Stimulated activated CD4-positive, alpha-beta T cell treated with anti-CD3 and anti-CD28 coated beads, Interleukin-1b, Interleukin-23, amount 100 ng/mL, for 48 hours (primary cell): ENCODE measurements at places on chromosomes 12 and 14.

DNA sequence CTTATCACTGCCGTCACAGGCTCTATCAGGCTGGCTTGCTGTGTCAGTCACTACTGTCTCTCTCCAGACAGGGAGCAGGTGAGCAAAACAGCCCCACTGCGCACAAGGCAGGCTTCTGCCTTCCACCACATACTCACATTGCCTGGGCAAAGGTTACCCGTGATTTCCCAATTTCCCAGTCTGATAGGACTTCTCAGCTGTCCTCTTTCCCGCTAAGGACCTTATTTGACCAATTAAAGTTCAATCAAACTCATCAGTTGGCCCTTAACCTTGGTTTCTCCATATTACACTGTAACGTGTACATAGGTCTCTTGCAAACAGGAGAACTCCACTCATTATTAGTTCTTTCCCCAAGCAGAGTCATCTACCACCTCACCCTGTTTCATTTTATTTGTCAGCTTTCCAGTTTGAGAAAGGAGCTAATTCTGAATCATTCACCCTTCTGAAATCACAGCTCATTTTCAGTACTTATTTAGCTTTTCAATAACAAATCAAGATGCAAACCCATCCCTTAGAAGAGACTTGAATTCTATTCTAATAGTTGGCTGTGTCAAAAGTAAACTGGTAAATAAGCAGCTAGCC lies 170.8 kb downstream of the ESR2 start:
- no peak for DNase-seq

DNA sequence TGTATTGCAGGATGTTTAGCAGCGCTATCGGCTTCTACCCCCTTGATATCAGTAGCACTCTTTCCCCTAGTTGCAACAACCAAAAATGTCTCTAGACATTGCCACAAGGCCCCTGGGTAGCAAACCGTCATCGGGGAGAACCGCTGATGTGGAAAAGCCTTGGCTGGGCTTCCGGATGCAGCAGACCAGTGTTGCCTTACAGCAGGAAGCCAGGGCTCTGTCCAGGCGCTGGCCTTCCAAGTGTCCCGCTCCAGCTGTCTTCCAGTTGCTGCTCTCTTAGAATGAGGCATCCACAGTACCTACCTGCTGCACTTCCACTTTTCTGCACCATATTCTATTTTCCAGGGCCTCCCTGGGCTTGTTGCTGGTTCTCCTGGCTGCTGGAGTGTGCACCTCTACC lies 22.6 kb upstream of the SLC10A1 start:
- no peak for DNase-seq

DNA sequence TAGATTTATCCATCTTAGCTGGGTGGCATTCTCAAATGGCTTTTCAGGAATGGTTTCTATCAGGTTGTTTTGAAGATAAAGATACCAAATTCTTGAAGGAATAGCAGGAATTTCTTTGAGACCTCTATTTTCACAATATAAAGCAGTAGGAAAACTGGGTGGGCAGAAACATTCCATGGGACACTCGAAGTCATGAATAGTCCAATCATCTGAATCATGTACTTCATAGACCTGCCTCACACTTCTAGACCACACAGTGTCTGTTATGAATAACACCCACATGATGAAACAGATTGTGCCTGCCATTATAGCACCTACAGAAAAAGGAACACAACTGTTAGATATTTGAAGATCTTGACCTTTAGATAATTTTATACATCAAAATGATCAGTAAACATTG lies 1.8 kb downstream of the KERA start:
- no peak for DNase-seq

GRCh38 chr12:46073321-46073720 lies 82.9 kb upstream of the SCAF11 start:
- no peak for DNase-seq

GRCh38 chr12:1357711-1358110 lies 236.7 kb downstream of the FBXL14 start:
- no peak for DNase-seq

DNA sequence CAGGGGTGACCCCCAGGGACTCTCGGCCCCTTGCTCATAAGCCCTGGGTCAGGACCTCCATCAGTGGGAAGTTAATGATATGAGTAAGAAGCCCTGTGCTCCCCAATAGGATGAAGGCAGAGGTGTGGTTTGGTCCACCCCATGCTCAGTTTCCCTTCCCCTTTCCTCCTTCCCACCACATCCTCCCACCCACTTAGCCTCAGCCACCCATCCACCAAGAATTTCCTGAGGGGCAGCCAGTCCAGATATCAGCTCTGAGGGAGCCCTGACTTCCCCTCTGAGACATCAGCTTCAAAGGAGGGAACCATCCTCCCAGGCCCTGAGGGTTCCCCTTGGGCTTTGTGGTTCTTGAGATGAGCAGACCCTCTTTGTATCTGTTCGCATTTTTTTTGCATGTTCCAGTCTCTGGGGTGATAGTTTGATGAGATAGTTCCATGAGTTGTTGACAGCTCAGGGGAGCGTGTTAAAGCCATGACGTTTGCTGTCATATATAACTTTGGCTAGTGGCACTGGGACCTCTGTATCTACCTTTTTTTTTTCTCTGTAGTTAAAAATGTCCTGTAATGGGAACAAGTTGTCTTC lies 71.2 kb downstream of the LGMN start:
- DNase-seq: peak; percentile 83

DNA sequence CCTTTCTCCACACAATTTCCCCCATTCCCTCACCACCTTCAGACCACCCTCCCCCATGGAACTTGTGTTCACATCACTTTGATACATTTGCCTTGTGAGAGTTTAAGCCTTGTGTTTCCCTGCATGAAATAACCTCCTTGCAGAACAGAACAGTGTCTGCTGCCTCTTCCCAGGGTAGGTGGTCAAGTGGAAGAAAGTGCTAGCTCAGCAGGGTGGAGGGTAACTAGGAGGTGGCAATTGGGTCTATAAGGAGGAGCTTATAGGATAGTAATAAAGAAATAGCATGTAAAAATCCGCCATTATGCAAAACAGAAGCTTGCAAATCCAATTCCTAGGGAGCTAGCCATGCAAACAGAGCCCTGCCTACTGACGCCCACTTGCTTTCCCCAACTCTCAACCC lies 13.9 kb upstream of the KRT8 start:
- no peak for DNase-seq

DNA sequence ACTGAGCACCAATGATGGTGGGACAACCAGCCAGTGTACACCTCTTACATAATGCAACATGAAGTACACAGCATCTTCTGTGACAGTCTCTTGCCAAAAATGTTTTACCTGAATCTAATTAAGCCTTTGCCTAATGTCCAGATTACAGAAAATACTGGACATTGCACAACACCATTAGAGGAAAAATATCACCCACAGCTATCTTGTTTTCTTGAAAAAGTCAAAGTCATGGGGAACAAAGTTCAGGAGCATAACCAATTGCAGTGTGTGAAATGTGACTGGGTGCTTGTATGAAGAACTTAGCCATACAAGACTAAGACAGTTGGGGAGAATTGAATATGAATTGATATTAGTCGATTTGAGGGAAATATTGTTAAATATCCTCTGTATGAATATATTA lies 12.1 kb upstream of the ANO6 start:
- DNase-seq: no peak

- DNase-seq: no peak
Measured at GRCh38 chr12:25988505-25988904, 30.0 kb downstream of the RASSF8 start.

DNA sequence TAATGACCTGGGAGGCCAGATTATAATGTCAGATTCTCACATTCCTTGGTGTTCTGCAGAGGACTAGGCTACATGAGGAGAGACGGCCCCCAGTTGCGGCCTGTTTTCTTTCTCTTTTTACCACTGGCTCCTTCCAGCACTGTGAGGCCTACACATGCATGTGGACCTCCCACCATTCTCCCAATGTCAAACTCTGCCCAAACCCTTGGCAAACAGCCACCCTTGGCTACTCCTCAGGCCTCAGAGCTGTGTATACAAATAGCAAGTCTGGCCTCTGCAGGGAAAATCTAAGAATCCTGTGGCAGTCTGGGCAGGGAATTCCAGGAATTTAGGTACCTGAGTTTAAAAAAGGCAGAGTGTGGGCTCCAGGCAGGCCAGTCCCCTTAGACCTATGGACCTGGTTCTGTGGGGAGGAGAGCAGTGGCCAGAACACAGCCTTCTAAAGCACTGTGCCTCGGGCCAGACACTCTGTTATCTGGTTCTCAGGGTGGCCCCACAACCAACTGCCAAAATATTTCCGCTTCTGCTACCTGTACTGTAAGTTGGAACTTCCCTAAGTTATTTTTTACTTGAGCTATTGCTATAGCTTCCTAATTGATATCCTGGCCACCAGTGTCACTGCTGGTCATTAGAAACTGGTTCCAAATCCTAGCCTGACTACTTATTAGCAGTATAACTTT lies 19.9 kb upstream of the NEDD1 start:
- DNase-seq: no peak

DNA sequence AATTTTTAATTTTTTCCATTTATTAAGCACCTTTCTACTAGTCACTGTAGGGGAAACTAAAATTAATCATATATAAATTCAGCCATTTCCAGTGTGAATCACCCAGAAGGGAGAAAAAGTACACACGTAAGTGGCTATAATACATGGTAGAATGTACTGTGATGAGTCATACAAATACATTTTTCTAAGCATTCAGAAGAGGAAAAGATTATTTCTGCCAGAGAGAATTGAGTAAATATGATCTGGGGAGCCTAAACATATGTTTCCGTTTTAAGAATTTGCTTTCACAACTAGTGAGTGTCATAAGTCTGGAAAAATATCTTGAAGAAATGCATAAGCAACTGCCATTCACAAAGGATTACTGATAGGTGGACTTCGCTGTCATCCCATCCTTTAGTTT lies 102.8 kb downstream of the TGFB3 start:
- no peak for DNase-seq

DNA sequence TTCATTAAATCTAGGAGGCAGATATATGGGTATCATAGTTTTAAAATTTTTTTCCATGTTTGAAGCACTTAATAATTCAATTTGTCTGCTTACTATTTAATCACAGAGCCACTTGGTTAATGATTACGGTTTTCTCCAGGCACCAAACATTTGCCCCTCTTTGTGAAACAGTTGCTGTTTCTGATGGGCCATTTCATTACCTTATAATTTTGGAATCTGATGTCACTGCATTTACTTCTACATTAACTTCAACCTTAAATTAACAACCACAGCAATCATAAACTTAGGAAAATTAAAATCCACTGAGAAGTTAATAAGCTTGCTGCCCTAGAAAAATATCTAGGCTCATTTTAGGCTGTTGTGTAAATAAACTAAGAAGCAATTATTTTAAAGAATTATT lies 17.0 kb downstream of the TMCC3 start:
- no peak for DNase-seq

DNA sequence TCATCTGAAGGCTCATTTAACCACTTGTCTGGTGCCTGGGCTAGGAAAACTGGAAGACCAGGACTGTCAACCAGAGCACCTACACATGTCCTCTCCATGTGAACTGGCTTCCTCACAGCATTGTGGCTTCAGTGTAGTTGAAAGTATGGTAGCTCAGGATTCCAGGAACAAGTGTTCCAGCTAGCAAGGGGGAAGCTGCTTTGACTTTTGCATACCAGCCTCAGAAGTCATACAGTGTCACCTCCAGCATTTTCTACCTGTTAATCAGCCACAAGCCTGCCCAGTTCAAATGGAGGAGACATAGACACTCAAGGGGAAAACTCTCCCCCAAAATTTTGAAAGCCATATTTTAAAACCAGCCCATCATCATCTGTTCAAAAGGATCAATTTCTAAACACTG lies 212.8 kb upstream of the CAND1 start:
- no peak for DNase-seq

DNA sequence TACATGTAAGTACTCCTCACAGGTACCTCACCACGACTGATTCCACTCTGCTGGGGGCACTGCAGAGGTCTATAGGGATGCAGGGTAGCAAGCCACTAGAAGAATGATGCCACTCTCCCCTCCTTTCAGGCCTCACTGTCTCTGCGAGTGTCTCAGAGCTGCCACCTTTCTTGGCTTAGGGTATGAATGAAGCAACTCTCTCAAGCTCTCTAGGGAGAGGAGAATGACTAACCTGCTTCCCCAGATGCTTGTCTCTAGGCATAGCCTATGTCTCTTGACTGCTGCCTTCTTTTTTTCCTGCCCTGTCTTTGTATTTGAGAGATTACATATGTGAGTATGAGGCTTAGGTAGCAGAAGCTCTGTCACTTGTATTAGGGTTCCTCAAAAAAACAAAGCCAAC lies 566.5 kb upstream of the ATP2B1 start:
- DNase-seq: no peak

DNA sequence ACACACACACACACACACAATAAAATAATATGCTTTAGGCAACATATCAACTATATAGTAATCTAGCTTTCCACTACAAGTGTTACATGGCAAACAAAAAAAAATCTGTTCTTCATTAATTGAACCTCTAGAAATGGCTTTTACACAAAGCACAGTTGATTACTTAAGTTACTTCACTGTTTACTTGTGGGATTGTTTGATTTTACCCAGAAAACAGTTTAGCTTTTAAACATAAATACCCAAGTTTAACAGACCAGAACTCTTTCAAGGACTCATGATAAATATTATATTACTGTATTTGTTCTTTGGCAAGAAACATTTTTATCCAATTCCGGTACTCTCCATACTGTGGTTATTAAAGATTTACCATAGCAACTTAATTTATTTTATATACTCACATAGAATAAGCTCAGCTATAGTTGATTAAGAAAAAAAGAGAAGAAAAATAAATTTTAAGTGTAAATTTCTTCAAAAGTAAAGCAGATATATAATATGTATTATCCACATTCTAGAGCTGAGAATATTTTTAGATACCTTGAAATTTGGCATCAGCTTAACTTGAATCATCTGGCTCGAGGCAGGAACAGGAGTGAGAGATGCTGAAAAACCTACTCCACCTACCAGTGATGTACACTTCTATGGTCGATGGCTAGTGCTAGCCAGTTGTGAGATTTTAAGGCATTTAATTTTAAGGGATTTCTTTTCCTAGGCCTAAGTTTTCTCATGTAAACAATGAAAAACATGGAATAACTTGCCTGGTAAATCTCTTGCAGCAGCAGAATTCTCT lies 126.0 kb downstream of the BTG1 start:
- DNase-seq: no peak

- no peak for DNase-seq
Measured at GRCh38 chr14:25484235-25484634, 434.3 kb upstream of the STXBP6 start.

GRCh38 chr12:101694986-101695385 lies 2.5 kb upstream of the CHPT1 start:
- DNase-seq: no peak

- DNase-seq: peak; percentile 29
Measured at GRCh38 chr14:89425931-89426330, 8.9 kb upstream of the FOXN3 start.

GRCh38 chr12:100031836-100032235 lies 47.1 kb upstream of the ANKS1B start:
- DNase-seq: no peak

- DNase-seq: no peak
Measured at GRCh38 chr14:96180043-96180874, 24.4 kb upstream of the BDKRB2 start.

- DNase-seq: no peak
Measured at GRCh38 chr12:60279221-60279620, 683.4 kb downstream of the SLC16A7 start.
